ENCODE measurements at places on chromosomes 6 and 20.
A peak's percentile ranks its signal among the peaks of the same experiment; 100 is the strongest.

DNA sequence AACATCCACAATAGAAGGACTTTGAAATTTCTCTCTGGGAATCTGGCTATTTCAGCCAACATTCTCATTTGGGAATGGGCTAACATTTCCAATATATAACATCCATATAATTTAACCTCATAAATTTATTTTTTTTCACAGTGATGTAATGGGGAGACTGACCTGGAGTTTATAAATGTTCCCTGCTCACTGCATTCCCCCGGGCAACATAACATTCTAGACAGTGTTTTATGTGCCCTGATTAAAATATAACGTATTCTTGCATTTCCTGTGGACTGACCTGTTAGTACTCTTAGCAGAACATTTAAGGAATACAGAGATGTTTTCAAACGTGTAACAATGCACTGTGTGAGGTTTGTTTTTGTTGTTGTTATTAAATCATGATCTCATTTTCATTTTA, 20.9 kb downstream of the TSHZ2 start:
- DNase-seq, result no peak

DNA sequence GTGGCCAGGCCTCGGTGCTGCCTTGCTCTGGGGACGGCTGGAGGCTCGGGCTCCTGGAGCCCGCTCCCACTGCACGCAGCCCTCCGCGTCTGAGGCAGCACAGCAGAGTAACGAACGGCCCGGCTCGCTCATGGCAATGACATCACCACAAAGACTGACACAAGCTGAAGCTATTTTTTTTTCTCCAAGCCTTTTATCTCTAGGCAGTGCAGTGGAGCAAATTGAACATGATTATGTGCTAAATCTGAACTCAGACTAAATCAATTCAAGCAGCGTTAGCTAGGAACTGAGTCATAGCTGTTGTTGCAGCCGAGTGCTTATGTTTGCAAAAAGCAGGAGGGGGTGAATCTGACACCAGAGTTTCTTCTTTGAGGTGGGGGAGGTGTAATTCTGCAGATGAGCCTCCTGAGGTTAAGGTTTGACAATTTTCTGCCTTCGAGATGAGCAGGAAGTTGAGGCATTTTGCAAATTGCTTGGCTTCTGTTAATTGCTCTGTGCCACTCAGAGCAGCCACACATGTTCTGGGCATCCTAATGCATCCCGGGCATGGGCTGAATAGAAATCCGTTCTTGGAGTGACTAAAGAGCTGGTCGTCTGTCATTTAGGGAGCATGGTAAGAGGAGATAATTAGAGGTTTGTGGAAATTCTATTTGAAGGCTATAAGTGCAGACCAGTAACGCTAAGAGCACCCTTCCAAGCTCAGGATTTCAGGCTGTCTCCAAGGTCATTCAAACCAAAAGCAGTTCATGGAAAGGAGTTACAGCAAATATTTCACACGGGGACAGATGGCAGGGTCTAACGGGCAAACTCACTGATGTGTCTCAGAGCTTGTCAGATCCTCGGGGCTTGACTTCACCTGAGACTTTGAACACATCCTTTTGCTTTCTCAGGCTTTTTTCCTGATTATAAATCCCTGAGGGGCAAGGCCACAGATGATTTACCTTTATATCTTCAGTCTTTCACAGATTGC, 155.1 kb upstream of the ENPP5 start:
- no peak for DNase-seq

GRCh38 chr20:57294550-57294949, 28.1 kb upstream of the BMP7 start:
- no peak for DNase-seq

GRCh38 chr20:44181611-44182010, 5.4 kb downstream of the JPH2 start:
- DNase-seq, result no peak

GRCh38 chr20:32052778-32053362, 828 bp downstream of the HCK start:
- DNase-seq, result peak; percentile 94

Data from CD14-positive monocyte (primary cell).